Activated CD4-positive, alpha-beta T cell treated with anti-CD3 and anti-CD28 coated beads, Interleukin-2, Interleukin-4, amounts not matched to agents 100 ng/mL and 50 ng/mL, durations not matched to agents 16 hours and 8 hours (primary cell): ENCODE measurements at places on chromosomes 11 and 22.

- DNase-seq, result no peak
These were observed 83.1 kb downstream of the MN1 start for GRCh38 chr22:27718186-27719035.

- DNase-seq, result no peak
These were observed 872.0 kb downstream of the BRD1 start for GRCh38 chr22:48955351-48956311.

DNA sequence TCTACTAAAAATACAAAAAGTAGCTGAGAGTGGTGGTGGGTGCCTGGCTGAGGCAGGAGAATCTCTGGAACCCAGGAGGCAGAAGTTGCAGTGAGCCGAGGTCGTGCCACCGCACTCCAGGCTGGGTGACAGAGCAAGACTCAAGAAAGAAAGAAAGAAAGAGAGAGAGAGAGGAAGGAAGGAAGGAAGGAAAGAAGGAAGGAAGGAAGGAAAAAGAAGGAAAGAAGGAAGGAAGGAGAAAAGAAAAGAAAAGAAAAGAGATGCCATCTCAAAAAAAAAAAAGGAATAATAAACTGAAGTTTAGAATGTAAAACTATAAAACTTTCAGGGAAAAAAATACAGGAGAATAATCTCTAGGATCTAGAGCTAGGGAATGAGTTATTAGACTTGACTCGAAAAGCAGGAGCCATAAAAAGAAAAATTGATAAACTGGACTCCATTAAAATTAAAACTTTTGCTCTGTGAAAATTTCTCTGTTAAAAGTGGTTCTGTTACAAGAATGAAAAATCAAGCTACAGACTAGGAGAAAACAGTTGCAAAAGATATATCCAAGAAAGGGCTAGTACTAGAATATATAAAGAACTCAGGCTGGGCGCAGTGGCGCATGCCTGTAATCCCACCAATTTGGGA, 13.4 kb upstream of the SEPTIN5 start:
- no peak for DNase-seq

GRCh38 chr22:49192180-49192856, 635.4 kb downstream of the BRD1 start:
- no peak for DNase-seq

GRCh38 chr22:49064836-49065235, 762.8 kb downstream of the BRD1 start:
- no peak for DNase-seq

DNA sequence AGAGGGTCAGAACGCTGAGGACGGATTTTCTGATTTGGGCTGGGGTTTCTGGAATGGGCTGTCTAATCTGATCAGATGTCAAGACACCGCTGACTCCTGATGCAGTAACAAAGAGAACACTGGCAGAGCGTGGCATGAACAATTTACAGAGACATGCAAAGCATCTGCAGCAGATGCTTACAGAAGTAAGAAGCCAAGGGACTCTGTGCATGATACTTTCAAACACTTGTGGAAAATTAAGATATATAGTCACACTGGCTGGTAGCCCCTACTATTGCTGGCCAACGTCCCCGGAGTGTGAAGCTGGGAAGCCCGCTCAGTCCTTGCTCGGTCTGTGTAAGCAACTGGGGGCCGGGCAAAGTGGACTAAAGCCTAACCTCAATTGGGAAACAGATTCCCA, 903.7 kb downstream of the BRD1 start:
- DNase-seq, result no peak

DNA sequence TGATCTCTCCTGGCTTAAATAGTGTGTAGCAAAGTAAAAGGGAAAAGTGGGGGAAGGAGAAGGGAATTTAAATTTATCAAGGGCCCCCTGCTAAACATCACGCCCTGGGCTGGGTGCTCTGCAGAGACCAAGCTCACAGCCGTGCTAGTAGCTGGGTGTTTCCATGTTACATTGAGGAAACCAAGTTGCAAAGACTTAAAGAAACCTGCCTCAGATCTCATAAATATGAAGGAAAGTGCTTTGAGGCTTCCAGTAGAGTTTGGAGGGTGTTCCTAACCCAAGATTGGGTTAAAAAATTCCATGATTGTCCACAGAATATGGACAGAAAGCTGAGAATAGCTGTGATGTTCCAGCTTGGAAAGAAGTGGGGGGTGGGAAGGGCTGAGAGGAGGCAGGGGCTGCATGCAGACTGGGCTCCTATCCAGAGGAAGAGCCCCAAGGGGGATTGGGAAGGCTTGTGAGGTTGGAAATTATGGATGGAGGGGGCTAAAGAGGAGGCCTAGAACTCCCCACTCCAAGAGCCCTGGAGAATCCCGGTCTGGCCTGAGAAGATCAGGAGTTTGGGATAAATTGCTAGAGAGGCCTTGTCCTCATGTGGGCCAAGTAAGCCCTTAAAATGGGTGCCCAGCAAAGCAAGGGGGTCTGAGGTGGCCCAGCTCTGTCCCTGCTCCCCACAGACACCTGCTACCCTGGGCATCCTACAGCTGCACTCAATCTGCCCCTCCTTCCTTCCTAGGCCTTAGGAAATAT, 25.0 kb upstream of the OAF start:
- no peak for DNase-seq

- DNase-seq, result no peak
These were observed 22.0 kb upstream of the MYOD1 start for GRCh38 chr11:17697175-17697949.

- no peak for DNase-seq
These were observed 4.6 kb downstream of the C11orf71 start for GRCh38 chr11:114395736-114396135.

GRCh38 chr11:13311570-13311969, 34.0 kb downstream of the BMAL1 start:
- DNase-seq, result no peak
